ACHN (cell line): ENCODE measurements at places on chromosomes 13 and 19.

GRCh38 chr19:42409477-42409876 is 17.7 kb downstream of the LIPE start:
- no peak for DNase-seq

DNA sequence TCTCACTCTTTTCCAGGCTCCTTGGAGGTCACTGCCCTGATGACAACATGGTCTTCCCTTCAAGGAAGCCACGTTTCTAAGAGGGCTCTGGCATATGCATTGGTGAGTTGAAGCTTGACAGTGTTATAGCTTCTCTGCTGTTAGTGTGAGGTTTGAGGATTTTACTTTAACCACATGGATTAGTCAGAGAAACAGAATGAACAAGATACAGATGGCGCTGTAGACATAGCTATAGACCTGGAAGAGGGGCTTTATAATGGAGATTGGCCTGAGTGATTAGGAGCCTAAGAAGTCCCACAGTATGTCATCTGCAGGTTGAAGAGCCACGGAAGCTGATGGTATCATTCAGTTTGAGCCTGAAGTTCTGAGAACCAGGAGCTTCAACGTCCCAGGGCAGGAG is 18.4 kb upstream of the URI1 start:
- DNase-seq = no peak

- peak; percentile 9 for DNase-seq
Measured at GRCh38 chr19:51094696-51095279, 12.1 kb upstream of the KLK14 start.

DNA sequence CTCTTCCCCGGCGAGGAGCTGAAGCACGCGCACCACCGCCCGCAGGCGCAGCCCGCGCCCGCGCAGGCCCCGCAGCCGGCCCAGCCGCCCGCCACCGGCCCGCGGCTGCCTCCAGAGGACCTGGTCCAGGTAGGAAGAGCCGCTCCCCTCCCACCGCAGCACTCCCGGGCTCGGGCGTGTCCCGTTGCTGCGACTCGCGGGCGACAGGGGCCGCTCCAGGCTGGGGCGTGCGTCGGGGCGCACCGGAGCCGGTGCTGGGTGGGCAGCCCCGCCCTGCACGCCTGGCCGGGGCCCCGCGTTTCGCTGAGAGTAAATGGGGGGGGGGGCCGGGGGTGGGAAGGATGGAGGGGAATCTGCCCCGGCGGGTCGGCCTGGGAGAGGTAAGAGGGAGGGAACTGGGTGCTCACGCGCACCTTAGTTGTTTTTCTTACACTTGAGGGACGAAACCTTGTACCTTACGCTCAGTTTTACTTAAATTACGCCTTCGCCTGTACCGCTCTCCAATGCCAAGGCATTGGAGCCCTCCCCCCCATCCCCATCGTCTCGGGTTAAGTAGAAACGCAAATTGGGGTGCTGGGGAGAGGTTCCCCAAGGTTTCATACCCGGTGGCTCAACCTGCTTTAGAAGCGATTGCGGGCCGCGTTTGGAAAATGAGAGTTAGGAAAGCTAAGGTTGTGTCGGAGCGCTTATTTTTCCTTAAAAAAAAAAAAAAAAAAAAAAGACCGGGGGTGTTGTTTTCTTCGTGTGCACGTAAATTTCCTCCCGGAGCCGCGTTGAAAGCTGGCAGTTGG is 850 bp downstream of the KLF5 start:
- DNase-seq = peak; percentile 46

DNA sequence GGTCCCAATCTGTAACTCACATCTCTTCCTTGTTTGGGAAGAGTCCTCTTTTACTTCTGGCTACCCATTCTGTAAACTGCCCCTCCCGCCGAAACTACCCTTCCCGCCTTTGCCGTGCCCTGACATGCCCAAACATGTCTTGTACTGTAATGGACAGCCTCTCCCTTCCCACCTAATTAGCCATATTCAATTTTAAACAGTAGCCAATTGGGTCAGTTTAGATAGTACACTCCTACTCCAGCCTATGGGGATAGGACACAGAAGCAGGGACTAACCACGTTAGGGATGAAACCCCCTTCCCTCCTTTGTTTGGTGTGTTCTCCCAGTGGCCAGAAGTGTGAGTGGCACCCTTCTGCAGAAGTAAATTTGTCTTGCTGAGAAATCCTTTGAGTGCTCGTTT is 34.2 kb downstream of the SACS start:
- no peak for DNase-seq

DNA sequence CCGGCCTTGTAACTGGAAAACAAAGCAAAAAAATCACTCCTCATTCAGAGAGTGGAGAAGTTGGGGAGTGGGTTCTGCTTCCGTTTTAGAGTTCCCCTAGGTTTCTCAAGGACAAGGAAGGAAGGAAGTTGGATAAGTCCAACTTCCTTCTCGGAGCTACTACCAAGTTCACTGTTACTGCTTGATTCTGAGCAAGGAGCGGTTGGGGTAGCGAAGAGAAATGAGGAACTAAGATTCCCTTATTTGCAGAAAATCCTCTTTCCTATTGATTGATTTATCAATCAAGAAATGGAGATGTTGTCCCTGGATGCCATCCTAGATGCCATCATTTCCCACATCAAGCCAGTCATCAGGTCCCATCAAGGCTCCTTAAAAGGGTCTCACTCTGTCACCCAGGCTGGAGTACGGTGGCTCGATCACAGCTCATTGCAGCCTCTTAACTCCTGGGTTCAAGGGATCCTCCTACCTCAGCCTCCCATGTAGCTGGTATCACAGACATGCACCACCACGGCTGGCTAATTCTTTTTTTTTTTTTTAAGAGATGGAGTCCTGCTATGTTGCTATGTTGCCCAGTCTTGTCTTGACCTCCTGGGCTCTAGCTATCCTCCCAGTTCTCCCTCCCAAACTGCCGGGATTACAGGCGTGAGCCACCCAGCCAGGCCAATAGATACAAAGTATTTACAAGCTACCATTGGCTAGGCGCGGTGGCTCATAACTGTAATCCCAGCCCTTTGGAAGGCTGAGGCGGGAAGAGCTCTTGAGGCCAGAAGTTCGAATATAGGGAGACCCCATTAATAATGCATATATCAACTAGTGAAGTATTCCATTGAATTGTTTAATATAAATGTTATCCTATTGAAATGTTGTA is 809 bp upstream of the B9D2 start:
- DNase-seq = no peak

DNA sequence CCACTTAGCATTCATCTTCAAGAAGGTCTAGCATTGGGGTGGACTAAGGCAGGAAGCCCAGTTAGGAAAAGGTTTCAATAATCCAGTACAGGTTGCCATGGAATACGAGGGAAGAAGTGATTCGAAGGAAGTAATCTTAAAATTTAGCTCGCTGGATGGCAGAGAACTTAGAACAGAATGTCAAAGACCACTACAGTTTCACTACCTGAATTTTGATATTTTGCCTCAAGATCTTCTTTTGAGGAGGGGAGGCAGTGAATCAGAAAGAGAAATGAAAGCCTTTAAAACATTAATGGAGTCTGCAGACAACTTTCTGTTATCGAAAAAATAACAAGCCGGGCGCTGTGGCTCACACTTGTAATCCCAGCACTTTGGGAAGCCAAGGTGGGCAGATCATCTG is 7.0 kb upstream of the RAB8A start:
- no peak for DNase-seq

DNA sequence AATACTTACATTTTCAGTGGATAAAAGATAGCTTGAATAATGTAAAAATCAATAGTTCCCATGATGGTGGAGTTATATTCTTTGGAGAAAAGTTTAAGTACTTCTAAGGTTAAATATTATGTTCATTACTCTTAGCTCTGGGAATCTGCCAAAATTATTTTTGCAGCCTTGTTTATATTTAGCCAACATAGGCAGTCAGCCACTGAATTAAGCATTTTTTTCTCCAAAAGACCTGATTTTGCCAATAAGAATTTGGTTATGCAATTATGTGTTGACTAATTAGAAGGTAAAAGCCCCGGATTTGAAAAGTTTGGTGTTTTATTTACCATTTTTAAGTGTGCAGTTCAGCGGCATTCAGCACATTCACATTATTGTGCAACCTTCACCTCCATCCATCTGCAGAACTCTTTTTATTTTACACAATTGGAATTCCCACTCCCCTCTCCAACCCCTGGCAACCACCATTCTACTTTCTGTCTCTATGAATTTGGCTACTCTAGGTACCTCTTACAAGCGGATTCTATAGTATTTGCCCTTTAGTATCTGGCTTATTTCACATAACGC is 90.1 kb upstream of the C1QTNF9B start:
- DNase-seq = no peak

DNA sequence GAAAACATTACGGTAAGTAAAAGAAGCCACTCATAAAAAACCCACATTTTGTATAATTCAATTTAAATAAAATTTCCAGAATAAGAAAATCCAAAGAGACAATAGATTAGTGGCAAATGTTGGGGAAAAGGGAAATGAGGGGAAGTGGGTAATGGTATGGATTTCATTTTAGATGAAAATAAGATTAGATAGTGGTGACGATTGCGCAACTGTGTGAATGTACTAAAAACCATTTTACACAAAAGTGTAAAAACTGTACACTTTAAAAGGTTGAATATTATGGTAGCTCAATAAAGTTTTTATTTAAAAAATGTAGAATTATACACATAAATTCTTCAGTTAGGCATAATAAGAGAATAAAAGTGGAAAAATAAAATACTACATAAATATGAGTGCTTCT is 3.7 kb downstream of the MBD3L1 start:
- no peak for DNase-seq

GRCh38 chr13:93882086-93882651 is 597.3 kb downstream of the DCT start:
- DNase-seq = no peak

DNA sequence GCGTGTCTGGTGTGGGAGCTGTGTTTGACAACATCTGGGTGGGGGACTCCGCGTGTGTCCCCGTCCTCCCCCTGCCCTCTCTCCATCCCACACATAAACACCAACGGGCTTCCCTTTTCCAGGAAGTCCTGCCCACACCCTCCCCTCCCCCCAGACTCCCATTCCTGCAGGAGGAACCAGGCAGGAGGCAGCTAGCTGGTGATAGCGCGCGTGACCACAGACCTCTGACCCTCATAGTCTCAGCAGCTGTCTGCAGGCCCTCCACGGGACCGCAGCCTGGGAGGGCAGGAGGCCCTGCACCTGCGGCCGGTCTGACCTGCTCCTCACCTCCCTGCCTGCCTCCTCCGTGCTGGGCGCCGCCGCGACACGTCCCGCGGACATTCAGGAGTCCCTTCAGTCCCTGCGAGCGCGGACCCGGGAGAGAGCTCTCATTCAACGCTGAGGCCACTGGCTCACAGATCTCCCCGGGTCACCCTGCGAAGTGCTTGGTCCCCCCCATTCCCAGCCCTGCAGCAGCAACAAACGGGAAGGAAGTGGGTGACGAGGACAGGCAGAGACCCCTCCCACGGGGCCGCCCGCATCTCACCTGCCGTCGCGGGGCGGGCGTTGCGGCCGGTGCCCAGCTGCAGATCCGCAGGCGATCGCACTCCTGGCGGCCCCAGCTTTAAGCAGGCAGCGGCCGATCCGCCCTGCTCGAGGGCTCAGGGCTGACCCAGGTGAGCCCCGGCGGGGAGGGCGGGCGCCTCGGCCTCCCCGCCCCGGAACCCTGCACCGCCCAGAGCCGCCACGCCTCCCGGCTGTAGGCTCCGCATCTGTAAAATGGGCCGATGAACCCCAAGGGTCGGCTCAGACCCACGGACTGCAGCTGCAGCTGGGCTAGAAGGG is 1.1 kb upstream of the ACP5 start:
- DNase-seq = no peak

DNA sequence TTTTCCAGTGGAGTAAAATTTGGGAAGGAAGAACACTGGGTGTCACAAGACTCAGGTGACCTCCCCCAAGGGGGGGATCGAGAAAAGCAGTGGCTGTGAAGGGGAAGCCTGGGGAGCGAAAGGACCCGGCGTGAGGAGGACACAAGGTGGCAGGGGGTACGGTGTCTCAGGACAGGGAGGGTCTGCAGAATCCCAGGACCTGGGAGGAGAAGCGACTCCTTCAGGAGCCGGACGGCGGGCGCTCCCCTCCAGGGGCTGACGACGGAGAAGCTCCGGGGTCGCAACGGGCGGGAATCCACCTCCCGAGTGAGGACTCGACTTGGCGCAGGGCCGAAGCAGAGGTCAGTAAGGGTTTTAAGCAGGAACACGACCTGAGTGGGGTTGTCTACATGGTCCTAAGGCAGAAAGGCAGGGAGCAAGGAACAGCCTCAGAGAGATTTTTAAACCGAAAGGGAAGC is 529 bp downstream of the ZNF836 start:
- DNase-seq = no peak

- DNase-seq = no peak
Measured at GRCh38 chr13:103222683-103223082, 156.5 kb upstream of the SLC10A2 start.

DNA sequence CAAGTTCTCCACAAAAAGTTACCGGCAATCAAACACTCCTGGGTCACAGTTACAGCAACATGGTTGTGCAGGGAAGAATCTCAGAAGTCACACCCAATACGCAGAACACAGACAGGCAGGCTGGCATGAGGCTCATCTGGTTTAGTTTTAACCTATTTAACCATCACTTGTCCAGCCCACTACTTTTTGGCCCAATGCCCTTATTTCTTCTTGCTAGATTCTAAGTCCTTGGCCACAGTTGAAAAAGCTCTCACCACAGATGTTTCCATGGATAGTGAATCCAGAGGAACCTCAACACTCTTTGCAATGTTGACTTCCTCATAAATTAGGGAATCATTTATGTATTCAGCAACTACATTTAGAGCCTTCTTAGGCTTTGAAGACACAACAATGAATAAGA is 50.7 kb upstream of the FNDC3A start:
- no peak for DNase-seq

GRCh38 chr13:90577726-90578125 is 769.8 kb upstream of the MIR17HG start:
- no peak for DNase-seq

GRCh38 chr19:41535029-41535622 is 40.8 kb upstream of the CEACAM21 start:
- DNase-seq = no peak

- DNase-seq = no peak
Measured at GRCh38 chr13:112771877-112772538, 82.2 kb downstream of the ATP11A start.

- DNase-seq = no peak
Measured at GRCh38 chr13:24004971-24005370, 107.7 kb upstream of the C1QTNF9B start.

- no peak for DNase-seq
Measured at GRCh38 chr19:41307090-41307875, 2.7 kb upstream of the CCDC97 start.

- no peak for DNase-seq
Measured at GRCh38 chr13:113489171-113489548, 1.4 kb downstream of the DCUN1D2 start.

DNA sequence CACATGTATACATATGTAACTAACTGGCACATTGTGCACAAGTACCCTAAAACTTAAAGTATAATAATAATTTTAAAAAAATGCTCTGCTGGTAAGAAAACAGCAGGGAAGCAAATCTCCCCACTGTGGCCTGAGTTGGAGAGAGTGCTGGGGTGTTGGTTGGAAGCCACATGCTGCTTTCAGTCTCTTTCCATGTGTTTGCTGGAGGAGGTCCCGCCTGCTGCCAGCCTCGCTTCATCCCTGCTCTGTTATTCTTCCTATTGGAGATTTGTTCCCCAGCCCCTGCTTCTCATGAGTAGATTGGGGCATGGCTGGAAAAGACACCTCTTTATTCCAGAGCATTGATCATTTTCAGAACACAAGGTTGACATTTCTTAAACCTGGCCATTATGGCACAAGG is 230.5 kb downstream of the FGF9 start:
- DNase-seq = no peak

- no peak for DNase-seq
Measured at GRCh38 chr19:35117116-35117515, 1.5 kb downstream of the FXYD3 start.

GRCh38 chr13:82654861-82655855 is 1227.1 kb downstream of the SLITRK1 start:
- DNase-seq = no peak

- no peak for DNase-seq
Measured at GRCh38 chr13:38824342-38824741, 137.5 kb downstream of the FREM2 start.
